ENCODE measurements at places on chromosomes 7 and 10. TPM values are rescaled to one million over a fixed set of nuclear protein-coding genes. Genes with fewer than 3 reads are reported as not detected.
A peak's percentile ranks its signal among the peaks of the same experiment; 100 is the strongest.

Gene MNX1
- not detected for total RNA-seq

Gene PRSS37
- total RNA-seq = not detected

Gene IFIT5
- total RNA-seq = 39.1 TPM

Gene ANKRD30A
- not detected for total RNA-seq

Gene GBX1
- total RNA-seq = not detected

Gene GRM3
- total RNA-seq = not detected

Gene ERCC6
- 54.3 TPM for total RNA-seq

Gene TNKS2
- 61.5 TPM for total RNA-seq

Gene ADIRF
- 18.3 TPM for total RNA-seq

Gene IKZF1
- under 0.01 TPM for total RNA-seq

Gene GNGT1
- total RNA-seq = not detected

DNA sequence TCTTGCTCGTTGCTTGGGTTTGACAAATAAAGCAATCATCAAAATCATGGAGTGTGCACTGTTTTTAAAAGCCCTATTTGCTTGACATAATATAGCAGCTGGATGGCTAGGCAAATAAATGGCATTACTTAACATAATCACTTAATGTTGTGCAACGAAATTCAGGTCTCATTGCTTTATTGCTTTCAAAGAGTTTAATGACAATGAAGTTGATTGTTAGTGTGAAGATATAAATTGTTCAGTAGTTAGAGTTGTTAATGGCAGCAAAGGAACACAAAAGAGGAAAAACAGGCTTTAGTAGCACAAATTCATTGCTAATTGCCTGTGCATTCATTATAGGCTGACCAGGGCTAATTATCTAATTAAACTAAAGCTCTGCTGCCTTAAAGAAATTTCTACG lies 7.6 kb upstream of the ADO start:
- no peak for DNase-seq

- DNase-seq = peak; percentile 58
Observed at GRCh38 chr10:99233000-99233688, 2.5 kb downstream of the HPSE2 start.

DNA sequence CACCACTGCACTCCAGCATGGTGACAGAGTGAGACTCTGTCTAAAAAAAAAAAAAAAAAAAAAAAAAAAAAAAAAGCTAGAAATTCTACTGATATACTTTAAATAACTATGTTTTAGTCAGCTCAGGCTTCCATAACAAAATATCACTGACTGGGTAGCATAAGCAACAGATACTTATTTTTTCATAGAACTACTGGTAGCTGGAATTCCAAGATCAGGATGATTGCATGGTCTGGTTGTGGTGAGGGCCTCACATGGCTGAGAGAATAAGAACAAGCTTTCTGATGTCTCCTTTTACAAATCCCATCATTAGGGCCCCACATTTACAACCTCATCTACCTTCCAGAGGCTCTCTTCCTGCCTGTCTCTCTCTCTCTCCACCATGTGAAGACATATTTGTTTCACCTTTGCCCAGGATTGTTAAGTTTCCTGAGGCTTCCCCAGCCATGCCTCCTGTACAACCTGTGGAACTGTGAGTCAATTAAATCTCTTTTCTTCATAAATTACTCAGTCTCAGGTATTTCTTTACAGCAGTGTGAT lies 126.7 kb upstream of the SEMA3C start:
- no peak for DNase-seq

DNA sequence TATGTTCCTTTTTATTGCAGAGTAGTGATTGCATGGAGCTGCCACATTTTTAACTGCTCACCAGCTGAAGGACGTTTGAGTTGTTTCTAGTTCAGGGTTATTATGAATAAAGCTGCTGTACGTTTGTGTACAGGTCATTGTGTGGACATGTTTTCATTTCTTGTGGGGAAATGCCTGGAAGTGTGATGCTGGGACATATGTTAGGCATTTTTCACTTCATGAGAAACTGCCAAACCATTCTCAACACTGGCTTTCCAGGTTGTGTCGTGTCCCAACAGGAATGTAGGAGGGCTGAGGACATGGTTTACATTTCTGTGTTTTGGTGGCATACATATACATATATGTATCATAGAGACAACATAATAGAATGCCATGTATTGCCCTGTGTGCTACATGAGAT lies 73.0 kb downstream of the NEURL1 start:
- no peak for DNase-seq

- peak; percentile 19 for DNase-seq
Observed at GRCh38 chr7:149670288-149670687, 103.1 kb downstream of the ZNF467 start.

DNA sequence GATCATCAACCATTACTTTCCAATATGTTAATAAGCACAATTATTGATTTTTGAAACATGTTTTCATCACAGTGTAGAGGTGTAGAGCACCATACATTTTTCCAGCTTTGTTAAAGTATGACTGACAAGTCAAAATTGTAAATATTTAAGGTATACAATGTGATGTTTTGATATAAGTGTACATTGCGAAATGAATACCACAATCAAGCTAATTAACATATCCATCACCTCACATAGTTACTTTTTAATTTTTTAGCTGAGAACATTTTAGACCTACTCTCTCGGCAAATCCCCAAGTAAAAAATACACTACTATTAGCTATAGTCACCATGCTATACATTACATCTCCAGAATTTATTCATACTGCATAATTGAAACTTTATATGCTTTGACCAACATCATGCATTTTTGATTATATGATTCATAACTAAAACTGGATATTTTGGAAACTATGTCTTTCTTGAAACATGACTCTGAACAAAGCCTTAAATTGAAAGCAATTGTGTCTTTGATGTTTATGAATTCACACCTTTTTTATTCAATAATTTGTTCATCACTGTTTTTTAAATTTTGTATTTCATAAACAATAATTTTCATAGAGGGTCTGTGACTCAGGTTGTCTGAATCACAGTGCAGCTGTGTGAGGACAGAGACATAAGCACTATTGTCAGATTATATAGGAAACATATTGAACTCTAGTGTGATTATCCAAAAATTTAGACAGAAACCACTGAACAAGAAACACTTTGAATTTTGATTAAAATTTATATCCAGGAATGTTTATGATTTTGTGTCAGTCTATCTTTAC lies 486.1 kb downstream of the SEMA3D start:
- no peak for DNase-seq

DNA sequence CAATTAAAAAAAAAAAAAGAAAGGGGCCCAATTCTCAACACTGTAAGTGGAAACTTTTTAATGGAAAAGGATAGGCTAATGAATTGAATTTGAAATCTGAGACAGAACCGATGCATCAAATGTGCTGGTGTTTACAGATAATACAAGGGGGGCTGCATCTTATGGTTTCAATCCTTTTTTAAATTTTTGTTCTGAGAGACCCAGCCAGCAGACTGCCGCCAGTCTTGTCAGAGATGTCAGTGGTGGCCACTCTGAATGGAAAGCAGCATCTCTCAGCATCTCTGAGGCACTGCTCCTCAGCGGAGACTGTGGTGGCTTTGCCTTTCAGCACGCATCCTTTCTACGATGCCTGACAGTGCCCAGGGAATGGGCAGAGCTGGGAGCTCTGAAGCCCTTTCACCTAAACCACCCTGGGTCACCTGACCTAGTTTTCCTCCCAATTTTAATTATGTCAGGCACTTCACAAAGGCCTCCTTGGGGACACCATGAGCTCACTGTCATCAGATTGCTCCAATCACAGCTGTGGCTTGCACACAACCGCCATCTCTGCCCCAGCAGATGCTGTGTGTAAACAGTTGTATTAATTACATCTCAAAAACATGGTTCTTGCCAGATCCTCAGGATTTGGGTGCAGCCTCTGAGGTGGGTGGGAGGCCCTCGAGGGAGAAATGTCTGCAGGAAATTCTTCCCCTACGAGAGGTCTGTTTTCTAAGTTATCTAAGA lies 81.2 kb downstream of the EGFR start:
- no peak for DNase-seq

GRCh38 chr7:99310004-99310403 lies 15.7 kb upstream of the ARPC1A start:
- peak; percentile 29 for DNase-seq

GRCh38 chr10:42783181-42783549 lies 570 bp downstream of the BMS1 start:
- no peak for DNase-seq

- peak; percentile 97 for DNase-seq
Observed at GRCh38 chr7:129210256-129210988, 14.4 kb upstream of the AHCYL2 start.

DNA sequence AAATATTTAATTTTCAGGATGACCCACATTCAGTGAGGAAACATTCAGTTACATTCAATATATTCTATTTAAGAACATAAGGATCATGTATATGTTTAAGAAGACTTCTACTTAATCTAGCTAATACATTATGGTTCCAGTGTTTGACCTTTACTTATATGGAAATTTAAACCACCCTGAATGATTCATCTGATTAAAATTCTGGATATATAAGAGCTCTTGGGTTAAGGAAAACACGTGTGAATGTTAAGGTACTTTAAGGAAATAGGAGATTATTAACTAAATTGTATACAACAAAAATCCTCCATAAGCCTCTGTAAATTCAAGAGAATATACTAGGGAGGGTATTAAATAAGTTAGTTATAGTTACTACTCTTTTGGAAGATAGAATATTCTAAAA lies 40.9 kb downstream of the HDAC9 start:
- no peak for DNase-seq

GRCh38 chr7:149304006-149304405 lies 42.0 kb downstream of the ZNF783 start:
- DNase-seq = no peak

GRCh38 chr10:70967591-70968587 lies 79.5 kb upstream of the PCBD1 start:
- no peak for DNase-seq

DNA sequence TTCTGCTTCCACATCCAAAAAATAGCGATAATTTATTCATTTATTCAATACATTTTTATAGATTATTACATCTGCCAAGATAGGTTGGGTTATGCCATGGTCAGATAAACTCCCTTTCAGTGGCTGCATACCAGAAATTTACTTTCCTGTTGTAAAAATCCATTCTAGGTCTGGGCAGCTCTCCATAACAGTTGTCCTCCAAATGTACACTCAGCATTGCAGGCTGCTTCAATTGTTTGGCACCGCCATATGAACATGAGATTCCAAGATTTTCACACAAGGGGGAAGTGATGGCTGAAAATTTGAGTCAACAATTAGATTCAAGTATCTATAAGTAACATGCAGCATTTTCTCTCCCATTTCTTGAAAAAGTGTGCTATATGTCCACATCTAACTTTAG lies 568.7 kb downstream of the ETV1 start:
- no peak for DNase-seq

GRCh38 chr10:102436312-102436711 lies 3.9 kb upstream of the CUEDC2 start:
- DNase-seq = peak; percentile 74

DNA sequence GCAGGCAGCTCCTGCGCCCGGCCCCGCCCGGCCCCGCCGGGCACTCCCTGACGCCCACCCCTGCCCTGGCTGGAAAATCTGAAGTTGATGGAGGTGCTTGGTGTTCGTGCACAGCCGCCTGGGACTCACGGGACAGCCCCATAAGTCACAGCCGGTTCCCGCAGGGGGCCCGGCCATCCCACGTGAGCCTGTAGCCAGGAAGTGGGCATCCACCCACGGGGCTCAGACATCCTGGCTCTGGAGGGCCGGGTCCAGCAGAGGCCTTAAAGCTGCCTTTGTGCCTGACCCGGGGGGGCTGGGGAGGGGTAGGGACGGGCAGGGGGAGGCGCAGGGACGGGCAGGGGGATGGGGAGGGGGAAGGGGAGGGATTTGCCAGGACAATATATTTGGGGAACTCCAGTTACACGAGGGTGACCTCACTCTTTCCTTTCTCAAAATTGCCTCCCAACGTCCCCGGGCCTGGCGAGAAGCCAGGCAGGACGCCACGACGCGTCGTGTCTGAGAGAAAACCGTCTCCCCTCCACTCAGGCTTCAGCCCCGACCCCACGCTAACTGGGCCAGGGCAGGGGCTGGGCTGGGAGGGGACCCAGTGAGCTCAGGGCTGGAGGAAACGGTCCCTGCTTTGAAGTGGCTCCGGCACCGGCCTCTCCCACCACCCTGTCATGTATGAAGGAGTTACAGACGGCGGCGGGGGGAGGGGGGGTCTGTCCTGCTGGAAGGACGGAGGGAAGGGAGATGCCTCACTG lies 82.1 kb upstream of the PDGFA start:
- peak; percentile 82 for DNase-seq

GRCh38 chr7:119708891-119709290 lies 564.1 kb upstream of the KCND2 start:
- no peak for DNase-seq

- no peak for DNase-seq
Observed at GRCh38 chr10:121677880-121678279, 79.6 kb upstream of the FGFR2 start.

DNA sequence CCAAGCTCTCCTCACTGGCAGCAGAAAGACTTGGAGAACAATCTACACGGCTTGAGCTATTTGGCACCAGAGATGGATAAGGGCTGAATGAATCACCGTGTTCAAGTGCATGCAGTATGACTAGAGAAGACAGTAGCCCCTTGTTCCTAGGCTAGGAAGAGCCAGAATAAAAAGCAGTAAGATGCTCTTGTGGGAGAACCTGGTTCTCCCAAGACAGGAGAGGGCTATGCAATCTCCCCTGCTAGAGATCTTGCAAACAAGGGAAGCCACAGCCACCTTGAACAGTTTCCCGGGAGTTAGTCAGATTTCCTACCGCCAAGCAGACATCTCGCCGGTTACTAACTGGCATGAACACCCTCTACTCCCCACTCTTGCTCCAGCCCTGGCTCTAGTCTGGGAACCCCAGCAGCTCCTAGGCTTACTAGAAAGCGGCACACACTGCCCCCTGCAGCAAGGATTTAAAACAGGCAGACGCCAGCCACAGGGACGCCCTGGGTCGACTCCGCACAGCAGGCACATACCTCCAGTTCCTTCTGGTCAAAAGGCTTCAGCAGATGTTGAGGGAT lies 107.3 kb downstream of the SMURF1 start:
- peak; percentile 94 for DNase-seq

DNA sequence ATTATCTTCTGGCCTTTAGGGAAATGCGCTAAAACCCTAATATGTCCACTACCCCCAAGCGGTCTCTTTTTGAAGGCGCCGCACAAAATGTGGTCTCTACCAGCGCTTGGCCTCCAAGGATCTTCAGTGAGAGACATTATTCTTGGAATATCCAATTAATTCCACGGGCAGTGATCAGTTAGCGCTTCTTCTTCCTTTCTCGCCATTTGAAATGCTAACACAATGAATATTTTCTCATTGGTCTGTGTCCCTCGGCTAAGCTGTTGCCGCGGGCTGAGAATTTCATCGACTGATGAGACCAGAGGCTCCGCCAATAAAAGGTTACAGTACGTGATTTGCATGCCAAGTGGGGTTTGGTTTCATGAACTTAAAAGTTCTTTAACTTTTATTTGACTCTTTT lies 169.8 kb downstream of the TCF7L2 start:
- no peak for DNase-seq

DNA sequence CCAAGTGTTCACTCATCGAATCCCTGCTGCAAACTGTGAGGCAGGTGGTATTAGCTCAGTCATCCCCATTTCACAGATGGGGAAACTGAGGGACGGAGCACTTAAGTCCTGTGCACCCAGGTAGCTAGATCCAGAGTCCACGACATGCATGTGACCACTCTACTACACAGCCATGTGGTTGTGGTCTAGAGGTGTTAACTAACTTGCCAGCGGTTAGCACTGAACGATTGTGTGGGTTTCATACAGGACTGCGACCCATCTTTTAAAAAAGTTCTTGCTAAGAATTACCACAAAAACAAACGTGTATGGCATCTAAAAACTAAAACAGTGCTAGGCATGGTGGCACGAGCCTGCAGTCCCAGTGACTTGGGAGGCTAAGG lies 16.1 kb upstream of the ABCC2 start:
- no peak for DNase-seq

- DNase-seq = no peak
Observed at GRCh38 chr10:13219685-13220670, 14.2 kb downstream of the UCMA start.

Data from osteoblast (primary cell).